ENCODE measurements at places on chromosomes 11 and 22. TPM values are rescaled to one million over a fixed set of nuclear protein-coding genes. Genes with fewer than 3 reads are reported as not detected.

NUCB2 gene
- total RNA-seq = 93.5 TPM

CDC42EP2 gene
- total RNA-seq = 79.6 TPM

BUD13 gene
- total RNA-seq = 3.7 TPM

OR51D1 gene
- total RNA-seq = not detected

CD81 gene
- 378 TPM for total RNA-seq

CNGA4 gene
- total RNA-seq = not detected

KRTAP5-8 gene
- not detected for total RNA-seq

SEC14L2 gene
- 5.0 TPM for total RNA-seq

SCN3B gene
- under 0.01 TPM for total RNA-seq

OLFML1 gene
- 22.5 TPM for total RNA-seq

SLCO2B1 gene
- not detected for total RNA-seq

ATP6V1E1 gene
- 93.1 TPM for total RNA-seq
